GM12892 (cell line): ENCODE measurements at places on chromosomes 12 and 14.

DNA sequence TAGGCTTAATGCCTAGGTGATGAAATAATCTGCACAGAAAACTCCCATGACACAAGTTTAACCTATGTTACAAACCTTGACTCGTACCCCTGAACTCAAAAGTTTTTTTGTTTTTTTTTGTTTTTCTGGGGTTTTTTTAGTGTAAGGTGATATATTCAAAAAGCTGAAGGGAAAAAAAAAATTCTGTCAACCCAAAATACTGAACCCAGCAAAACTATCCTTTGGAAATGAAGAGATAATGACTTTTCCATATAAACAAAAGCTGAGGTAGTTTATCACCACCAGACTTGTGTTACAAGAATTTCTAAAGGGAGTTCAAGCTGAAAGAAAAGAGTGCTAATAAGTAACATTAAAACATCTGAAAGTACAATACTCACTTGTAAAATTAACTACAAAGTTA is 448.1 kb downstream of the KCNH5 start:
- DNase-seq: no peak

DNA sequence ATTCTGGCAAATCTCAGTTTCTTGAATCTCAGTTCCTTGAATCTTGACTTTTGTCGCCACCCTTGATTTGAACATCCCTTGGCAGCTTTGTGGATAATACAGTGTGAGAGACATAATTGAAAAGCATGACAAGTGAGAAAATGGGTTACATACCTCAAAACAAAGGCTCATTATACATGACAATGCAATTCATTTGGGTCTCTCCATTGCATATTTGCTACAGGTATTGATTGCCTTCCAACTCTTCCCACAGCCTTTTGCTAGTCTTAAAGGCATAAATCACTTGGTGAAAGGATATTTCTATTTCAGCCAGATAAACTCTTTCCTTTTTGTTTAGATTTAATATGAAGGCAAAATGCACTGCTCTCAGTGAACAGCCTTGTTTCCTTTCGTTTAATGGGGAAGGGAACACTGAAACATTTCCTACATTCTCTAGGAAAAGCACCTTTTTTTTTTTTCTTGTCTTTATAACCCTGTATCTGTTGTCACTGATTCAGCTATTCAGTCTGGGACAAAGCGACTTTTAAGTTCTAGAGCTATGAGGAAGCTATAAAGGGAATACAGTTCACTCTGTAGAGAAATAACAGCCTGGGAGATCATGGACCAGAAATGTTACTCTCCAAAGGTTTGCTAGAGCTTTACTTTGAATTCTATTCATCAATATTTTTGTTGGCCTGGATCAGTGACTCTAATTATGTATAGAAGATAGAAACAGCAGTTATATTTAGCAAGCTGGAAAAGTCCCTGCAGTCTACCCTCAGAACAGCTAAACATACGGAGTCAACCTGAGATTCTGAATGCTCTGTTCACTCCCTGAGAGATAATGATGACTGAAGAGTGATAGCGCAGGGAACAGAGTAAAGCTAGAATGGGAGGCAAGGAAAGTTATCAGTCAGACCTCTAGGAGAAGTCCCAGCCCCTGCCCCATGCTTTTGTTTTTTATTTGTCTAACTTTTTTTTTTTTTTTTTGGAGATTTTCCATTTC is 311.4 kb downstream of the RGS6 start:
- DNase-seq: no peak

GRCh38 chr12:82182601-82183190 is 175.5 kb downstream of the CCDC59 start:
- no peak for DNase-seq

- DNase-seq: no peak
Measured at GRCh38 chr12:45789025-45789424, 59.5 kb downstream of the ARID2 start.

DNA sequence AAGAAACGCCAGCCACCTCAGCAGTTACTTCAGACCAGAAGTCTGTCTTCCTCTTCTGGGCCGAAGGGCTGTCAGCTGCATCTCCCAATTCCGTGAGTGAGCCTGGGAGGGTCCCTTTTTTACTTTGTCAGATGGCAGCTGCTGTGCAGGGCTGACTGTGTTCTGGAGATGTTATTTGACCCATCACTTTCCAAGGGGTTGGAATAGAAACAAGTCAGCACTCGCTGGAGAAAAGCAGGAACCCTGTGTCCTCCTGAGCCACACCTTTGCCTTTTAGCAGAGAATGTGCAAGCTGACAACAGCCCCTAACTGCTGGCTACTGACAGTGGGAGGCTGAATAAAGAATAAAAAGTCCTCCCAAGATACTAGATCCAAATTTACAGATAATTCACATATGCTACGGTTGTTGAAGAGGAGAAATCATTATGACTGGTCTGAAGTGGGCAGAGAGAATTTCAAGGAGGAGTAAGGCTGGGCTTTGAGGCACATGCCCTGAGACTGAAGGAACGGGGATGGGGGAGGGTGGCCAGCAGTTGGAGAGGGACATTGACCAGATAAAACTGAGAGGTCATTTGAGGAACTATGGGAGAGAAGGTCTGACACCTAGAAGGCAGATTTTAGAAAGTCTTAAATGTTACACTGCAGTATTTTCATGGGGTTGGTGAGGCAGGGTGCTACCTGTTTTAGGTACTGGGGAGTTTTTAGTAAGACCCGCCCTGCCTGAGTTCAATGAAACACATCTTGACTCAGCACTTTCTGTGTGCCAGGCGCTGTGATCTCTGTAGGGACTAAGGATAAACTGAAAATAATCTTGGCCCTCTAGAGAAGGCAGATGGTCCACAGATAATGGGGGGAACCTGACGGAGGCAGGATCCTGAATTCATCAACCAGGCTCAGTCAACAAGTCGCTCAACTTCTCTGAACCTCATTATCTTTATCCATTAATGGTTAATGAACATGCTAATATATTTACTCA is 27.4 kb downstream of the FAM234B start:
- DNase-seq: no peak

- DNase-seq: no peak
Measured at GRCh38 chr14:70018713-70019211, 139.5 kb downstream of the SMOC1 start.

GRCh38 chr12:24232531-24232930 is 283.1 kb upstream of the SOX5 start:
- DNase-seq: no peak

GRCh38 chr12:131030472-131031328 is 77.0 kb downstream of the ADGRD1 start:
- no peak for DNase-seq

- no peak for DNase-seq
Measured at GRCh38 chr14:92450351-92451070, 63.1 kb upstream of the RIN3 start.

GRCh38 chr12:49332441-49332861 is 4.5 kb downstream of the C1QL4 start:
- no peak for DNase-seq

DNA sequence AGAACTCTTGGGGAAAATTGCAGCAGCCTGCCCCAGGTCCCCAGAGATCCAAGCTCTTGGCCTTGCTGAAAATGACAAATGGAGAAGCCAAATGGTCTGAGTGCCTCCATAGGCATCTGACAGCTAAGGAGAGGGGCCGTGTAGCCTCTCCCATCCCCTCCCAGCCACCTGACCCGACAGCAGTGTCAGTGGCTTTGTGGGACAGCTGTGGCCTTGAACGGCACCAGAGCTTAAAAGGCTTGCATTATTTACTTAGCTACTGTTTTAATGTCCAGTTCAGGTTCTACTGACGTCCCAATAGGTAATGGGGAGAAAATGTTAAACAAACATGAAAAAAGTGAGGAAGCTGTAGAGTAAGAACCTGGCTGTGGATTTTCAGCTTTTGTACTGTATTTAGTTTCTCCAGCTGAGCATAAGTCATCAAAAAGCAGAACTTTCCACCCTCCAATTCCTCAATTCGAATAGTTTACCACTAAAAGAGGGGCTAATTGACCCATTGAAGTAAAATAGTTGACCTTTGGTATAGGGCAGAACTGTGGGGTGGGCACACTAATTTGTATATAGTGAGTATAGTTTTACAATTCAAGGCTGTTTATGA is 50.0 kb downstream of the FOS start:
- no peak for DNase-seq

- no peak for DNase-seq
Measured at GRCh38 chr14:66453469-66453868, 32.7 kb upstream of the CCDC196 start.

DNA sequence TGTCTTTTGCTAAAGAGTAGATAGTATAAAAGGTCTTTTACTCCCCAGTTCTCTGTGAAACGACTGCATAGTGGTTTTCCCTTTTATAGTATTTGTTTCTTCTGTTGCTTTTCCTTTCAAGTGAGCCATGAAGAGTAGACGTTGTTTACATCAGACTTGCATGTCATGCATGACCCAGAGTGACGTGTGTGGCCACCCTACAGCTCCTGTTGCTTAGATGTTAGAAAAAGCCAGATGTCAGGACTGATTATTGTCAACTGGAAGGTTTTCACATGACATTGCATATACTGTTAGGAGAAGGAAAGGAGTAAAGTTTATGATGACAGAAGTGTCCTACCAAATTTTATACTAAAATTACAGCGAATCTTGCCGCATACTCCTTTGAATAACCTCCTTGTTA is 1.3 kb upstream of the RD3L start:
- no peak for DNase-seq

GRCh38 chr14:73789989-73790581 is 61.5 kb upstream of the PTGR2 start:
- no peak for DNase-seq

DNA sequence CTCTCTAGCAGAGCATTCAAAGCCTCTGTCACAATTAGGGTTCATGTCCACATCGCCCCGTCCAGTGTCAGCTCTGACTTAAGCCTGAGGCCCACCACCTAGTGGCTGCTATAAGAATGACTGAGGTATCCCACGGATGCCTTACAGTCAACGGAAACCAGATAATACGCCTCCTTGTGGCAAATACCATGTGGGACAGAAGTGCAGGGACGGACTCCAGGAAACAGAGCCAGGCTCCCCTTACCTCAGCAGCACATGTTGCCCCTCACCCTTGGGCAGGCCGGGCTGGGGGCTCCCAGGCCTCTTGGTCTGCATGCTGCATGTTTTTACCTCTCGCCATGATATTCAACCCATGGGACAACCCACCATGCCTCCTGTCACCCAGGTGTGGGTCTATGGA is 86.3 kb downstream of the VWF start:
- no peak for DNase-seq

- DNase-seq: peak; percentile 29
Measured at GRCh38 chr12:76030341-76031080, 1.1 kb downstream of the PHLDA1 start.

DNA sequence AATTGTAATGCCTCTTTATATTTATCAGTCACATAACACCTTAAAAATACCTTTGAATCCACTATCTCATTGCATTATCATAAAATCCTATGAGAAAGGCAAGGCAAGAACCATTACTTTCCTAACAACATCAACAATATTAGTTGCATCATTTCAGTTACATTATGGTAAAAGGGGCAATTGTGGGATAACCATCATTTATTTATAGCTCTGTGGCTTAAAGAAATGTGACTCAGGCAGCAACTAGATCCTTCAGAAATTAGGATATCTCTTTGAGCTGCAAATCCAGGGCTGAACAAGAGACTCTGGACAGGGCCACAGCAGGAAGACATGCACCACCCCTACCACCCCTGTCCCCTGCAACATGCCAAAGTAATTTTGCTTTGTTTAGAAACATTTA is 36.4 kb downstream of the EPS8 start:
- no peak for DNase-seq

- no peak for DNase-seq
Measured at GRCh38 chr14:20477211-20477876, 8.1 kb downstream of the PNP start.

DNA sequence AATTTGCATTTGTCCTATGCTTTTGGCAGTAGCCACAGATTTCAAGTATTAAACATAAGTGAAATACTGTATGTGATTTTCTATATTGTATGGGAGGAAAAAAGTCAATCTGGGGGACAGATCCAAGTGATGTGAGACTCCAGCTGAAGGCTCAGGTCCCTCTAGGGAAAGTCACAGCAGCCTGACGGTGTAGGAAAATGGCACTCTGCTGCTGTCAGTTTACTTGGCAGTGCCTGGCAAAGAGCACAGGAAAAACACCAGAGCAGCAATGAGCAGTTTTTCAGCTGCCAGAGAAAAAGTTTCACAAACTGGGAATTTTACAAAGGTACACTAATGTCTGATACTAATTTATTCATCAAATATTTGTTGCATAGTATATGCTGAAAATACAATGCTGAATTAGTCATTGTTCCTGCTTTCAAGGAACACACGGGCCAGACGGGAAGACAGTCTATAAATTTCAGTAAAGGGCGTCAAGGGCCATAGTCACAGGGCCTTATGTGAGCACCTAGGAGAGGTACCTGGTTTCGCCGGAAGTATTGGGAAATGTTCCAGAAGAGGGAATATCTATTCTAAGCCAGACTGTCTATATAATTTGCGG is 66.2 kb upstream of the SLC38A2 start:
- no peak for DNase-seq

DNA sequence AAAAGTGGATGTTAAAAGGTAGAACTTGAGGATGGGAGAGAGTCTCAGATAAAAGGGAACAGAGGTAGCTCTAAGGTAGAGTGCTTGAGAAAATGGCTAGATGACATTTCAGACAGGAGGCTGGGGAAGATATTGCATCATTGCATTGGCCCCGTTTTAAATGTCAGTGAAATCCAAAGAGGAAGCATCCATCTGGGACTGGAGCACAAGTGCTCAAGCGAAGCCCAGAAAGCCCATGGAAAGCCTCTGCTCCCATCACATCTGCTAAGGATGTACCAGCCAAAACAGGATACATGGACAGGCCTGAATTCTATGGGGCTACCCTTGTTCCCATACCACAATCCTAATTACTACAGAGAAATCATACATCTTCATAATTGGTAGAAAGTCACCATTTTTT is 581.5 kb upstream of the TMEM132C start:
- no peak for DNase-seq

- DNase-seq: no peak
Measured at GRCh38 chr14:37903343-37904191, 304.1 kb upstream of the SSTR1 start.

DNA sequence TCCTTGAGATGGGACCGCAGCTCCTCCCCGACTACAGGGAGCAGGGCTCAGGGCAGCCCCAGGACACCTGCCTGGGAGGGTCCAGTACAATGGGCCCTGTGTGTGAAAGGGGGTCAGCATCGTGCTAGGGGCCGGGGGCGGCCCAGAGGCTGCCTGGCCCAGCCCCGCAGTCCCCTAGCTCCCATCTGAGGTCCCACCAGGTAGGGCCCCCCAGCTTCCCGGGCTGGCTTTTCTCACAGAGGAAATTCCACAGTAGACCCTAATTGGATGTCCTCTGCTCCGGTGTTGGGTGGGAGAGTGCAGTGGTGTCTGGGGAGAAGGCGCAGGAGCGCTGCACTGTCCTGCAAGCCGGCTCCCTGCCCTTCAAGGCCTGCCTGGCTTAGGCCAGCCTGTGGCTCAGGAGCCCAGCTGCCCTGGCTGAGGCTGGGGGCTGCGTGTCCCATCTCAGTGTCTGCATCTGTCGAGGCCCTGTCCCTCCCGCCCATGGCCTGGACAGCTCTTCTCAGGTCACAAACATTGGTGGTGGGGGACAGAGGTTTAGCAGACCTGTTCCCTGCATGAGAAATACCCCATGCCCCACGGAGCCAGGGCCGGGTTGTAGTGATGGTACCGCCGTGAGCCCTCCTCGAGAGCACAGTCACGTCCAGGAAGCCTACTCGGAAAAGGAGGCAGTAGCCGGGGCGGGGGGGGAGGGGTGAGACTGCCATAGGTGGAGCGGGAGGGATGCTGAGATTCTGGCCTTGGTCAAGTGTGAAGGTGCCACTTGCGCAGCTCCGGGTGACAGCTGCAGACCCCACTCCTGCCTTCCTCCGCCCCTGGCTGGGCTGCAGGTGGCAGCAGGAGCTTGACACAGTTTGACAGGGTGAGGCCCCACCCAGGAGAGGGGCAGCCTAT is 11.6 kb downstream of the HIP1R start:
- no peak for DNase-seq
